PC-9 (cell line): ENCODE measurements at places on chromosomes 7 and 10. TPM values are rescaled to one million over a fixed set of nuclear protein-coding genes. Genes with fewer than 3 reads are reported as not detected.

ENTPD7 gene
- total RNA-seq = 4.2 and 5.4 TPM in 2 replicates

GRCh38 chr7:2824678-2825461, 19.2 kb downstream of the GNA12 start:
- no peak for DNase-seq
- no peak overlapping the region for H3K27ac ChIP-seq
- peaks cover 45% of the 10 kb centered on the region for H3K4me1 ChIP-seq
- H3K4me3 ChIP-seq = no peak overlapping the region
- H3K36me3 ChIP-seq = 0 out of 2 replicates have a peak, but pooled peaks cover 5% of the 10 kb centered on the region
- H3K27me3 ChIP-seq = no peaks in the 10 kb centered on the region

- DNase-seq = no peak
- no peak overlapping the region for H3K27ac ChIP-seq
- no peak overlapping the region for H3K4me3 ChIP-seq
Measured at GRCh38 chr10:81215498-81215897, 659.5 kb upstream of the NRG3 start.

GRCh38 chr10:59779756-59780533, 26.7 kb upstream of the MRLN start:
- no peaks in the 10 kb centered on the region for H3K27me3 ChIP-seq
- H3K36me3 ChIP-seq = no peaks in the 10 kb centered on the region
- no peak for DNase-seq
- H3K27ac ChIP-seq = no peak overlapping the region
- H3K4me1 ChIP-seq = no peaks in the 10 kb centered on the region

GRCh38 chr10:108894402-108895301, 1028.7 kb downstream of the XPNPEP1 start:
- no peaks in the 10 kb centered on the region for H3K27me3 ChIP-seq
- H3K4me3 ChIP-seq = no peak overlapping the region
- DNase-seq = no peak
- no peaks in the 10 kb centered on the region for H3K4me1 ChIP-seq
- no peaks in the 10 kb centered on the region for H3K36me3 ChIP-seq
